ENCODE measurements at places on chromosomes 5 and 9.

GRCh38 chr5:177605667-177606066, 5.7 kb downstream of the B4GALT7 start:
- DNase-seq, result no peak

- no peak for DNase-seq
These were observed 77.0 kb downstream of the NEK6 start for GRCh38 chr9:124334568-124335319.

GRCh38 chr5:68875351-68875750, 218.5 kb upstream of the SLC30A5 start:
- no peak for DNase-seq

GRCh38 chr5:56985936-56986625, 34.2 kb upstream of the MIER3 start:
- DNase-seq, result no peak

- no peak for DNase-seq
These were observed 214.2 kb downstream of the GABRB2 start for GRCh38 chr5:161332343-161332742.
